ENCODE measurements at places on chromosomes 7 and 10.

- DNase-seq: no peak
Measured at GRCh38 chr10:75424571-75424970, 6.9 kb upstream of the LRMDA start.

DNA sequence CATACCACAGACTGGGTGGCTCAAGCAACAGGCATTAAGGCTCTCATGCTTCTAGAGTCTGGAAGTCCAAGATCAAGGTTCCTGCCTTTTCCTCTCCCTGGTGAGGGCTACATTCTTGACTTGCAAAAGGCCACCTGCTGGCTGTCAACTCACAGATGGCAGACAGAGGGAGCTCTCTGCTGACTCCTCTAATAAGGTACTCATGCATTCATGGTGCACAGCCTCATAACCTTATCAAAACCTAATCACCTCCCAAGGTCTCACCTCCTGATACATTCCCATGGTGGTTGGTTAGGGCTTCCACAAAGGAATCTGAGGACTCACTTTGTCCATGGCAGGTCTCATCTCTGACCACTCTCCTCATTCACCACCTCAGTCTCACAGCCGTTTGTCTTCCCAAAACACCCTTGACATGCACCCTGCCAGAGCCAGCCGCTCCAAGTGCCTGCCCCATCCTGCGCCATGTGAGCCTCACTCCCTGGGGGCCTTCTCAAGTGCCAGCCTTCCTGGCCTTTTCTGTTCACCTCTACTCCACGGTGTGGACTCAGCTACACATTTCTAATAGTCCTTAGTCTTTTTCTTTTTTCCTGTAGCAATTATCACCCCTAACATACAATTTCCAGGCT lies 400.3 kb upstream of the ADARB2 start:
- DNase-seq: peak; percentile 8

DNA sequence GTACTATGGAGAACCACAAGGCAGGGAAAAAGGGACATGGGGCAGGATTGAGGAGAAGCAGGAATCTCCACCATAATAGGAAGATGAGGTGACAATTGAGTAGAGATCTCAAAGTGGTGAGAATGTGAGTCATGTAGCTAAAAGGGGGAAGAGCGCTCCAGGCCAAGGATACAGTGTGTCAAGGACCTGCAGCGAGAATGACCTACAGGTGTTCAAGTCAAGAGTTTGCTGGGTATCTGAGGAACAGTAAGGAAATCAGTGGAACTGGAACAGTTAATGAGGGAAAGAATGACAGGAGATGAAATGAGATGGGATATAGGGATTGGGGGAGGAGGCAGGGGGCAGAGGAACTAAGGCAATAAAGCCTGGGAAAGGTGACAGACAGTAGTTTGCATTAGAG lies 33.6 kb downstream of the SFR1 start:
- no peak for DNase-seq

- peak; percentile 33 for DNase-seq
Measured at GRCh38 chr10:49606981-49607535, 3.1 kb upstream of the SLC18A3 start.

DNA sequence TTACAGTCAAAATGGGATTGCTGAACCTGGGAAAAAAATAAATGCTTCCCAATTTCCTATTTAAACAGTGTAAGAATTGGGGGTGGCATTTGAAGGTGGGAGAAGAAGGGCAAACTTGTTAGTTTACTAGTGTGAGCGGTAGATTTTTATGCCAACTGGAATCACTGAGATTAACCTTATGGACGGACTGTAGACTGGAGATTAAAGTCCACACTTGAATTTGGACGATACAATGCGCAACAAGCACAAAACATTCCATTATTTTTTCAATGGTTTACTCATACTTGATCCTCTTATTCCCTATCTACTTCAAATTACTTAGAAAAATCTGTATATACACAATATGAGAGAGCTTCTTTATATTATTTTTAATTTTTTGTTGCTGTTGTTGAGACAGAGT lies 269.6 kb upstream of the KLF14 start:
- no peak for DNase-seq

Measured in HepG2 (cell line).